ENCODE measurements at places on chromosomes 16 and 17.

- no peak for DNase-seq
These were observed 2.5 kb downstream of the VASN start for GRCh38 chr16:4373909-4374742.

DNA sequence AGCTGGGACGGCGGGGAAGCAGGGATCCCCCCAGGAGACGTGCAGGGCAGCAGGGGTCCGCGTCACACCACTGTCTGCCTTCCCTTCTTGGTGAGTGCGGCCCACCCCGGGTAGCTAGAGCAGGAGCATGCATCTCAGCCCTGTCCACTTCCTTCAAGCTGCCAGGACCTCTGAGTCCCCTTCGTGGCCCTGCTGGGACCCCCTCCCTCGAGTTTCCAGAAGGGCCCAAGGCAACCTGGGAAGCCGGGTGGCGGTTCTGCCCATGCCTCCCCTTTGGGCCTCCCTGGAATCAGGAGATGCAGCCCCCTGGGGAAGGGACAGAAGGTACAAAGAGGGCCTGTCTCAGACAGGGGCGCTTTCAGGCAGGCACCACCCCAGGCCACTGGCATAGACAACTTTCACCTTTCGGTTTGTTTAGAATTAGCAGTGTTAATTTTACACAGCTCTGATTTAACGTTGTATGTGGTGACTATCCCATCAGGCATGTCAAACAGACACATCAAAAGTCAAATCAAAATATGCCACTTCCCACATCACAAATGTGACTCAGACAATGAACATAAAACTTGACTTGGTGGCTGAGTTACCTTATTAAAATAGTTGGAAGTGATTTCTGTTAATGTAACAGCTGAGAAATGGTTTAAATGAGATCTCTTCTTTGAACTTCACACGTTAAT lies 94.5 kb upstream of the METRNL start:
- no peak for DNase-seq

DNA sequence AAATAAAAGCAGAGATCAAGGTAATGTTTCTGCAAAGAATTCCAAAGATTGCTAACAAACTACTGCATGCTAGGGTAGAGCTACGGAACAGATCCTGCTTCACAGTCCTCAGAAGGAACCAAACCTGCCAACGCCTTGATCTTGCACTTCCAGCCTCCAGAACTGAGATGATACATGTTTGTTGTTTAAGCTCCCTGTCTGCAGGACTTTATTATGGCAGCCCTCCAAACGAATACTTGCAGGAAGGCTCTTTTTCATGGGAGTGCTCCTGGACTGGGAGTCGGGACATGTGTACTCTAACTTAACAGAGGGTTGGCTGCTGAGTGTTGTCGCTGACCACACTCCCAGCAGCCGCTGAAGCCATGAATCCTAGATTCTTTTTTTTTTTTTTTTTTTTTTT lies 808.8 kb upstream of the EEF2KMT start:
- no peak for DNase-seq

- DNase-seq = no peak
These were observed 12.5 kb upstream of the SLC13A2 start for GRCh38 chr17:28460901-28461300.

DNA sequence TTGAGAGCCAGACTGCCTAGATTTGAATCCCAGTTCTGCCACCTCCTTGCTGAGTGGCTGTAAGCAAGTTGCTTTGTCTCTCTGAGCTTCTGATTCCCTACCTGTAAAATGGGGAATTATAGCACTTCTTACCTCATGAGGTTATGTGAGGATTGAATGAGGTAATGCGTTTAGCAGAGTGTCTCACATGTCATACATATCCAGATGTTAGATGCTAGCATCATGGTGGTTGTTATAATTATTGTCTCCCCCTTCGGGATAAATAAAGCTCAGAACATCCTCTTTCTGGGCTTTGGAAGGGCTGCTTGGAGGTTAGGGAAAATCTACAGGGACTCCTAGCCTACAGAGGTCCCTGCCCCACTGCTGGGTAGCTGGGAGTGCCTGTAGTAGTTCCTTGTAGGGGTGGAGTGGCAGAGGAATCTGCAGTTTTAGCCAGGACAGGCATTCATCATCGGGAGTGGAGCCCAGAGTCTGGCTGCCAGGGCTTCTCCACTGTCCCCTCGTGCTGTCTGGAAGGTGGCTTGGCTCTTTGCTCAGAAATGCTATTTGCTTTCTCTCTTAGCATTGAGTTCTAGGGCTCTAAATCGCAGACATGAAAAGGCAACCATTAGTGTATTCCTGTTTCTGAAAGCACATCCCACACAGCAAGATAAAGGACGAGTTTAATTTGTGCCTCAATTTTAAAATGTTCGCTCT lies 137.9 kb upstream of the CACNG3 start:
- no peak for DNase-seq

- DNase-seq = no peak
These were observed 4.7 kb upstream of the IGSF6 start for GRCh38 chr16:21656795-21657768.

DNA sequence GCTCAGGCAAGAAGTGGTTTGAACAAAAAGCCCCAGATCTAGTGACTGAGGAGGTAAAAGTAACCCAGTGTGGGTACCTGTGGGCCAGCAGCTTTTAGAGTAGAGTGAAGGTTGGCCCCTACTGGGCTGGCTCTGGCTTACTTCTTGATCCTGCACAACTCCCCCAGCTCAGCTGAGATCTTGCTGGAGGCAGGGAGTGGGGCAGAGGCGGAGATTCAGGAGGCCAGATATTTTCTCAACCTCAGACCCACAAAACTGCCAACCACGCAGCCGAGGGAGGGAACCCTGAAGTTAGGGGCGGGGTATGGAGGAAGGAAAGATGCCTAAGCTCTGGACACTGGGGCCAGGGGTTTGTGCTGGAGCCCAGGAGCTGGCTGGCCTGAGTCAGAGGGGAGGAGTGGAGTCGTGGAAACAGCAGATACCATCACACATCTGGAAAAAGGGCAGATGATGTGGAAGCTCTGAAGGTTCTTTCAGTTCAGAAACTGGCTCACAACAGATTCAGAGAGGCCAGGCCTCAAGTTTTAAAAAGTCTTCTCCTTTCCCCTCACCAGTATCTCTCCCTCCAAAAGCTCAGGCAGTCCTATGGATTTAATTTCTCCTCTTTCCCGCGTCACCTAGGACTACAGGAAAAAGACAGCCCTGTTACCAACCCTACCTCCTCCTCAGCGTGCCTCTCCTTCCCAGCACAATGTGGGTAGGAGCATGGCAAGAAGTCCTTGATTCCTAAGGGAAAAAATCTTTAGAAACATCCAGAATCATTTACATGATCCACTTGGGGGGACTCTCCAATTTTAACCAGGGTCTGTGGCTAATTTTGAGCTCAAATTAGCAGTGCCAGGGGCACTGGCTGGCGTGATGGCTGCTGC lies 48.1 kb downstream of the MYO18A start:
- no peak for DNase-seq

- DNase-seq = peak; percentile 62
These were observed 1.1 kb downstream of the C17orf107 start for GRCh38 chr17:4900231-4901107.

DNA sequence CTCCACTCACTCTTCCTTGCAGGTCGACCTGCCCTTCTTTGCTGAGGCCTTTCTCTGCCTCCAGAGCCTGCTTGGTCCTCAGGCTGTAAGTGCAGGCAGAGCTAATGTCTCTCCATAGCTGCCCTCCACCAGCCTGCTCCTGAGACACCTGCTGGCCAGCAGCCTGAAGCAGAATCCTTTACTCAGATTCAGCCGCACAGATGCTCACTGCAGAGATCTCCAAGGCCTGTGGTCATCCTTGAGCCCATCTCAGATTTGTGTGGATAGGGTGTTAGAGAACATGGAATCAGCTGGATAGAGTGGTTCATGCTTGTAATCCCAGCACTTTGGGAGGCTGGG lies 11.5 kb downstream of the DEXI start:
- DNase-seq = no peak

DNA sequence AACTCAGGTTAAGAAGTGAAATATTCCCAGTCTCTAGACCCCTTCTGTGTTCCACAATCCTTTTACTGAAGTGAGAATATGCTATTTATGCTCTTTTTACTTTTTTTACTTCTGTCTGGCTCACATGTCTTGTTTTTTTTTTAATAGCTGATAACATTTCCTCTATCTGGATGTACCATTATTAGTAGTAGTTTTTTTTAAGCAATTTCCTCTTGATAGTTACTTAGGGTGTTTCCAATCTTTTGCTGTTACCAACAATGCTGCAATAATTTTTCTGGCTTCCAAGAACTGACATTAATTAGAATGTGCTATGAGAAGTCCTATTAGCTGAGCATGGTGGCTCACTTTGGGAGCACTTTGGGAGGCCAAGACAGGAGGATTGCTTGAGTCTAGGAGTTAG lies 32.0 kb downstream of the KSR1 start:
- DNase-seq = no peak

DNA sequence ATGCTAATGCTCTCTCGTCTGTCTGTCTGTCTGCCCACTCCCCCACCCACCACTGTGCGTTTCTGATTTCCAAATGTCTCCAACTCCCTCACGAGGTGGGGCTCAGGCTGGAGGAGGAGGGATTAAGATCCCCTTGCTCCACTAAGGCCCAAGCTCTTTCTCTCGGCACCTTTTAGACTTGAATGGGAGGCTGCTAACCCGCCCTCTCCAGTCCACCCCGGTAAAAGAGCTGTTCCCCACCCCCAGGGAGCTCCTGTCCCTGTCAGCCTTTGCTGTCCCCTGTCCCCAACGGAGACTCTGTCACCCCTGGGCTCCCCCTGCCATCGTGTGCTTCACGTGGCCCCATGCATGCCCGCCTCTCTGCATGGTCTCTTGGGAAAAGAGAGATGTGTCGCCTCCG lies 68.5 kb upstream of the PLCG2 start:
- no peak for DNase-seq

DNA sequence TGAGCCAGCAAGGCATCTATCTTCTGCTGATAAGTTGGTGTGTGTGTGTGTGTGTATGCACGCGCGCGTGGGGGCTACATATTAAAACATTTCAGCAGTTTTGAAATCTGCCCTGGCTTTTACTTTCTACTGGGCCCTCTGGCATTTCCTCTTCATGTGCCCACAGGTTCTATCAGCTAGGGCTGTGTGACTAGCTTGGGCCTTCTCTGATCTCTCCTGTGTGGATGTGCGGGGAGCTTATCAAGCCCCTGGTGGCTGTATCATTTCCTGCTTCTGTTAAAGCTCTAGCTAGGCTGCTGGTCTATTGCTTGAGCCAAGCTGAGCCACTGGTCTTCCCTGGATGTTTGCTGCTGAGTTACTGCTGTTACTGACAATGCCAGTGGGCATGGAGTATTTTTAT lies 132.5 kb downstream of the AATF start:
- DNase-seq = no peak

GRCh38 chr16:82300374-82300951 lies 130.4 kb upstream of the MPHOSPH6 start:
- no peak for DNase-seq

DNA sequence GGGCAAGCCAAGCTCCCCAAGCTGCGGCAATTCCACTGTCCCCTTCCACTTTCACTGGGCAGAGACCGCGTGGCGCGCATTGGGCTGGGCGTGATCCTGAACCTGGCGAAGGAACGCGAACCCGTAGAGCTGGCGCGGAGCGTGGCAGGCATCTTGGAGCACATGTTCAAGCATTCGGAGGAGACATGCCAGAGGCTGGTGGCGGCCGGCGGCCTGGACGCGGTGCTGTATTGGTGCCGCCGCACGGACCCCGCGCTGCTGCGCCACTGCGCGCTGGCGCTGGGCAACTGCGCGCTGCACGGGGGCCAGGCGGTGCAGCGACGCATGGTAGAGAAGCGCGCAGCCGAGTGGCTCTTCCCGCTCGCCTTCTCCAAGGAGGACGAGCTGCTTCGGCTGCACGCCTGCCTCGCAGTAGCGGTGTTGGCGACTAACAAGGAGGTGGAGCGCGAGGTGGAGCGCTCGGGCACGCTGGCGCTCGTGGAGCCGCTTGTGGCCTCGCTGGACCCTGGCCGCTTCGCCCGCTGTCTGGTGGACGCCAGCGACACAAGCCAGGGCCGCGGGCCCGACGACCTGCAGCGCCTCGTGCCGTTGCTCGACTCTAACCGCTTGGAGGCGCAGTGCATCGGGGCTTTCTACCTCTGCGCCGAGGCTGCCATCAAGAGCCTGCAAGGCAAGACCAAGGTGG lies 9.8 kb downstream of the SARM1 start:
- no peak for DNase-seq

GRCh38 chr17:40448213-40448638 lies 5.0 kb downstream of the IGFBP4 start:
- no peak for DNase-seq

DNA sequence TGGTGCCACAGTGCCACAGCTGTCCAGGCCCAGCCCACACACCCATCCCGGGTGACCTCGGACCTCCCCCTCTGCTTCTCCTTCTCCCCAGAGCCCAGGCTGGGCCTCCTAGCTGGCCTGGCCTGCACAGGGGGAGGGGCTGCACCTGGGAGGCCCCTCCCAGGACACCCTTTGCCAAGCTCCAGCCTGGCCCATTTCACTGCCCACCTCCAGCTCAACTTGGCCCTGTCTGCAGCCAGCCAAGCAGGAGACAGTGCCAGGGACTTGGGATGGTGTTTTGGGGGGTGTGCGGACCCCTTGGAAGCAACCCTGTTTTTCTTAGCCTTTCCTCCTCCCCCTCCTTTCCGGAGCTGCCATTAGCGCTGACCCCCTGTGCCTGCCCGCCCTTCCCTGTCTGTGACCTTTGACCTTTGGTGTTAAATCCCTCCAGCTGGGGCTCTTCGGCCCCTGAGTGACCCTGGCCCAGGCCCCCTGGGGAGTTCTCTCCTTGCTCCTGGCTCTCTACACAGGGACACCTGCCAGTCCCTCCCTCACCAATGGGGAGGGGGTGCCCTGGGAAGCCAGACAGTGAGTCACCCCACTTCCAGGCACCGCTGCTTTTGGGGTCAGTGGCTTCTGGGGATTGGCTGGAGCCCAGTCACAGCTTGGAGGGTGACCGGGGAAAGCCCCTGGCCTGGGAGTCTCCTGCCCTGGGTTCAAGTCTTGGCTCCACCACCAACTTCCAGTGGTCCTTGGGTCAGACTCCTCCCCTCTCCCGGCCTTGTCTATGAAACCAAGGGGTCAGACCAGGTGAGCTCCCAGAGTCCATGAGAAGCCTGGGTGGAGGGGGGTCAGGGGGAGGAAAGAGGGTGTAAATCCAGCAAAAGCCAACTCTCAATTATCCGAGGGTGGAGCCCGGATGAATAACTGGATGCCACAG lies 1.9 kb downstream of the GLIS2 start:
- DNase-seq = no peak

- no peak for DNase-seq
These were observed 52.5 kb downstream of the NKD1 start for GRCh38 chr16:50600582-50601283.

DNA sequence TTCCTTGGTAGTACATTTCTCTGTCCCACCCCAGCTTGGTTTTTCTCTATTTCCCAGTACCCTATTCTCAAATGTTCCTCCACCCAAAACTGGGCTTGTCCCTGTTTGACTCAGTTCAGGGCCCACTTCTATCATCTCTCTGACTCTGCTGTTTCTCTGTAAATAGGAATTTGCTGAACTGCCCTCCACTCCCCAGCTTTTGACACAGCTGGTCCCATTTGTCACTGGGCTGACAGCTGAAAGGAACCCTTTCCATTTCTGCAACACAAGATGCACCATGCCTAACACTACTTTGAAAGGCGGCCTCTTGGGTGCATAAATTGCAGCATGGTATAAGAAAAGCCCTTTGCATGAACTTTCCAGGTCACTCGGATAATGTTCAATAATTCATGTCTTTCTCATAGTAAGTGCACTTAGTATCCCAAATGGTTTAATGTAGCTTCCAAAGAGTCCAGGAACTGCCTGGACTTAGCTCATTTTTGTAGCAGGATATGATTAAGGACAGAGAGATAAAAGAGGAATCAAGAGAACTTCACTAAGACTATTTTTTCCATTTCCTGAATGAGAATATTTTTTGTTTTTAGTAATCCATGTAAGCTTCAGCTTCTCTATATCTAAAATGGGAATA lies 256.7 kb downstream of the CDH11 start:
- no peak for DNase-seq

- DNase-seq = no peak
These were observed 31.8 kb upstream of the APPBP2 start for GRCh38 chr17:60557805-60558204.
